NCI-H526 (cell line): ENCODE measurements at places on chromosomes 16 and 17.

DNA sequence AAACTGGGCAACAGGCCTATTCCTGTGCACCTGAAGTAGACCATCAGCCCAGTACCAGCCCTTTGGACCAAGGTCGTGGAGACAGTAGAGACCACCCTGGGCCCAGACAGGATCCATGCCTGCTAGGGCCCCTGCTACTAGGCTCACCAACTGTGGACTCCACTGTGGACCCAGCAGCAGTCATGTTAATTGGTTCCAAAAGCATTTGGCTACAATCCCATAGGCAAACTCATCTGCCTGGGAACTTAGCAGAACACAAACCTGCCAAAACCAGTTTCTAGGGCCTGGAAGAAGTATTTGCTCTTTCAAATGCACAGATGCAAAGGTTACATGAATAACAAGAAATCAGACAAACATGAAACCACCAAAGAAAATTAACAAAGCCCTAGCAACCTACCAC, 53.1 kb downstream of the ACSM2A start:
- no peak for DNase-seq

- DNase-seq, result no peak
Observed at GRCh38 chr17:49928126-49928800, 40.7 kb upstream of the DLX4 start.

DNA sequence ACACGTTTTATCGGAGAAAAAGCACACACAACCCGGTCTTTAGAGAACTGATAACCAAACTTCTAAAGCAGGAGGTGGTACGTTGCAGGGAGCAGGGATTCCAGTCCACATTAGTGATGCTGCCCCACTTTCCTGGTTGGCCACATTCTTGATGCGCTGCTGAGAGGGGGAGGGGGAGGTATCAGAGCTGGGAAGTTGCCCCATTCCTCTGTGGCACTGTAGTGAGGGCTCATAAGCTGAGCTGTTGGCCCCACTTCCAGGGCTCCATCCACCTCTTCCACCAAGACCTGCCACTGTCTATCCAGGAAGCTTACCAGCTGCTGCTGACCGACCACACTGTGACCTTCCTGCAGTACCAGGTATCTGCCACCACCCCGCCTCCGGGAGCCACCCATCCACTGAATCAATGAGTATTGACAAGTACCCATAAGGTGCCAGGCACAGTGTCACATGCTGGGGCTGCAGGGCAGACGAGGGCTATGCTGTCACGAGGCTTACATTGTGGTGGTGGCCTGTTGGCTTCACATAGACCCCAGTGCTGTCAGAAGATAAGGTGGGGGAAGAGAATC, 1.1 kb downstream of the TSEN54 start:
- DNase-seq, result peak; percentile 19

GRCh38 chr17:62807812-62808575, at the start of gene MARCHF10:
MARCHF10 (minus strand) TSS chr17:62808314; CDS start chr17:62801735, 6,579 bp downstream.
- DNase-seq, result peak; percentile 82

GRCh38 chr17:40608061-40608581, 39.5 kb downstream of the SMARCE1 start:
- DNase-seq, result no peak

- no peak for DNase-seq
Observed at GRCh38 chr17:34761646-34762045, 182.3 kb downstream of the TMEM132E start.

DNA sequence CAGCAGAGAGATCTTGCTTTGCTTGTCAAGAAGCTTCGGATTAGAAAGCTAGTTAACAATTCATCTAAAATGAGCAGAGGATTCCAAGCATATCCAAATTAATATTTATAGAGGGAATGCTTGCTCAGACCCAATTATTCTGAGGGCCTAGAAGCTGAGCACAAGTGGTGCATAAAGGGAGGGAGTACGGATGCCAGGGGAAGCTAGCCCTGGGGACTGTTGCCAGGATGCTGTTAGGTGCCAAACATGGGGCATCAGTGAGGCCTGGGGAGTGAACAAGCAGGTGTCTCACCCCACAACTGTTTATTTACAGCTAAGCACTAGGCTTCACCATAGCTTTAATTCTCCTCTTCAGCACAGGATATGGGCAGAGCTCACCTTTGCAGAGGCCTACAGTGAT, 684.1 kb upstream of the C16orf82 start:
- DNase-seq, result no peak

- DNase-seq, result no peak
Observed at GRCh38 chr17:50423553-50424159, 2.4 kb upstream of the ACSF2 start.

GRCh38 chr16:12020009-12020408, 43.5 kb downstream of the SNX29 start:
- no peak for DNase-seq
